ENCODE measurements at places on chromosomes 6 and 20.

- DNase-seq, result no peak
These were observed 3.0 kb upstream of the GPX5 start for GRCh38 chr6:28522594-28523240.

GRCh38 chr6:69835414-69836179 is 30.8 kb upstream of the COL19A1 start:
- peak; percentile 71 for DNase-seq

DNA sequence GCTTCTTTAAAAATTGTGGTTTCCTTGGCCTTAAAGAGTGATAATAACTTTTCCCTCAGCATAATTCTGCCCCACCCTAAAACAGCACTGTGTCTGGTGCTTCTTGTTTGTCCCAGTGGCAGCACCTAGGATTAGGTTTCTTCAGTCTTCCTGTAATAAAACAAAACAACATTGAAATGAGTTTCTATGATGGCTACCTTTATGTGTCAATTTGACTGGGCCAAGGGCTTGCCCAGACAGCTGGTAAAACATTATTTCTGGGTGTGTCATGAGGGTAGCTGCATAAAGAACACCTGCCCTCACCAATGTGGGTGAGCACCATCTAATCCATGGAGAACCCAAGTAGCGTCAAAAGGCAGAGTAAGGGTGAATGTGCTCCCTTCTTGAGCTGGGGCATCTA is 117.8 kb downstream of the QRSL1 start:
- DNase-seq, result peak; percentile 18

- no peak for DNase-seq
These were observed 10.0 kb upstream of the SMAP1 start for GRCh38 chr6:70657706-70658105.

DNA sequence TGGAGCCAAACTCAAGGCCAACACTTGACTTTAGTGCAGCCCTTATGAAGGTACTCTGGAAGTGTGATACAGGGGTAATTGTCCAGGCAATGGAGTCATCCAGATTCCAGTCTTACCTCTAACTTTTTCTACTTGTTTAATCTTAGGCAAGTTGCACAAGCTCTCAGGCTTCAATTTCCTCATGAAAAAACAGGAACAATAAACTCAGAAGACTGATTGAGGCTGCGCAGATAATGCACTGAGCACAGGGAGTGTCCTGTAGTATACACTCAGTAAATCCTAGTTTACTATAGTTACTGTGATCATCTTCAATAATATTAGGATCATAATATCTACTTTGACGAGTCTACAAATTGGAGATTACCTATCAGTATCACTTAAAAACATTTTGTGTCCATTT is 127.5 kb upstream of the SMLR1 start:
- no peak for DNase-seq

- DNase-seq, result no peak
These were observed 135.0 kb upstream of the MAN1A1 start for GRCh38 chr6:119484598-119484997.

DNA sequence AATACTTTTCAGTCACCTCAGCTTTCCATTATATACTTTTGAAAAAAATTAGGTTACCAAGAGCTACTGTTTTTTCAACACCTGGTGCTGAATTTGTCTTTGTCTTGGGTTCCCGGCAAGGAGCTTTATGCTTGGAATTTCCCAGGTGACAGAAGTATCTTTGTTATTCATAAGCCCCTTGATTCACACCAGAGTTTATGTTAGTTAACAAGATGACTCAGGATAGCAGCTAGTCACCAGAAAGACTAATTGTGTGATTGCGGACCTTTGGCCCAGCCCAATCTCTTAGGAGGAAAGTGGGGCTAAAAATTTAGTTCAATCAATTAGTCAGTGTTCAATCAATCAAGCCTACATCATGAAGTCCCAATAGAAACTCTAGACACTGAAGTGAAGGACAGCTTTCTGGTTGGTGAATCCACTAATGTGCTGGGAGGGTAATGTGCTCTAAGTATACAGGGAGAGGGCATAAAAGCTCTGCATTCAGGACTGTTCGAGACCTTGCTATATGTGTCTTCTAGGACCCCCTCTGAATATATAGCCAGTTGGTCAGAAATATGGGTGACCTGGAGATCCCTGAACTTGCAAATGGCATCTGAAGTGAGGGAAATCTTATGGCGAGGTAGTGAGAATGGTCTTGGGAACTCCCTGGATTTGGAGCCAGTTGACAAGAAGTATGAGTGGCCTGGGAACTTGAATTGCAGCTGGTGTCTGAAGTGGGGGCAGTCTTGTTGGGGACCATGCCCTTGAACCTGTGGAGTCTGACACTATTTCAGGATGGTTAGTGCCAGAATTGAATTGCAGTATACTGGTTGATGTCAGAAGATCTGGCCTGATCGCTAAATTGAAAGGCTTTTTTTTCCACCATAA is 16.2 kb downstream of the TMEM30A start:
- no peak for DNase-seq

- no peak for DNase-seq
These were observed 32.5 kb upstream of the SYNCRIP start for GRCh38 chr6:85675030-85675819.

GRCh38 chr6:11164717-11165646 is 53.5 kb upstream of the ERVFRD-1 start:
- no peak for DNase-seq

DNA sequence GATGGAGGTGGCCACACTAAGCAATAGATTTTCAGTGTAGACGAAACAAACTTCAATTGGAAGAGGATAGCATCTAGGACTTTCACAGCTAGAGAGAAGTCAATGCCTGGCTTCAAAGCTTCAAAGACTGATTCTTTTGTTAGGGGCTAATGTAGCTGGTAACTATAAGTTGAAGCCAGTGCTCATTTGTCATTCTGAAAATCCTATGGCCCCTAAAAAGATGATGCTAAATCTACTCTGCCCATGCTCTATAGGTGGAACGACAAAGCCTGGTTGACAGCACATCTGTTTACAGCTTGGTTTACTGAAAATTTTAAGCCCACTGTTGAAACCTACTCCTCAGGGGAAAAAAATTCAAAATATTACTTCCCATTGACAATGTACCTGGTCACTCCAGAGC is 226.7 kb downstream of the BCAS1 start:
- no peak for DNase-seq

DNA sequence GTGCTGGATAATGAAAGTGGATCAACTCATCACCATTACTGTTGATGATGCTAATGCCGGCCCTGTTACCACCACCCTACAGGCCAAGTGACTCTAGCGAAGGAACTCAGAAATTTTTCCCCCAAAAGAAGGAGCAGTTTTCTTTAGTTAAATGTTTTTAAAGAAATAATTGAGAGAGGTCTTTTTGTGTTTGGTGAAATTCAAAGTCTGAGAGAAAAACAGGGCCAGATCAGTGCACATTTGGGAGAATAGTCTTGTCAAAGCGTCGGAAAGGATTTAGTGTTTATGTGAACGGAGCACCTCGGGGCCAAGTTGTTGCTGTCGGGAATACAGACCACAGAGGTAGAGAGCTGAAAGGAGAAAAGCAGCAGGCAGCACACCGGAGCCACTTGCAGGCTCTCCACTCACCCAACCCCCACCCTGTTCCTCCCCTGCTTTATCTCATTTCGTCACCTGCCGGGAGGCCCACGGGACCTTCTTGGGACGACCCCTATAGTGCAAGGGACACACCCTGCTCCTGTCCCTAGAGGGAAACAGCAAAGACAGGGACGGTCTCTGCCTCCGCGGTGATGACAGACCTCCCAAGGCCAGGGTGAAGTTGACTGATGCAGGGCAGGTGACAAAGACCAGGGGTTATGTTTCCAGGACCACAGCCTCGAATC is 6.8 kb downstream of the TFAP2B start:
- DNase-seq, result no peak

GRCh38 chr6:157535340-157536222 is 154.6 kb downstream of the ZDHHC14 start:
- DNase-seq, result no peak

DNA sequence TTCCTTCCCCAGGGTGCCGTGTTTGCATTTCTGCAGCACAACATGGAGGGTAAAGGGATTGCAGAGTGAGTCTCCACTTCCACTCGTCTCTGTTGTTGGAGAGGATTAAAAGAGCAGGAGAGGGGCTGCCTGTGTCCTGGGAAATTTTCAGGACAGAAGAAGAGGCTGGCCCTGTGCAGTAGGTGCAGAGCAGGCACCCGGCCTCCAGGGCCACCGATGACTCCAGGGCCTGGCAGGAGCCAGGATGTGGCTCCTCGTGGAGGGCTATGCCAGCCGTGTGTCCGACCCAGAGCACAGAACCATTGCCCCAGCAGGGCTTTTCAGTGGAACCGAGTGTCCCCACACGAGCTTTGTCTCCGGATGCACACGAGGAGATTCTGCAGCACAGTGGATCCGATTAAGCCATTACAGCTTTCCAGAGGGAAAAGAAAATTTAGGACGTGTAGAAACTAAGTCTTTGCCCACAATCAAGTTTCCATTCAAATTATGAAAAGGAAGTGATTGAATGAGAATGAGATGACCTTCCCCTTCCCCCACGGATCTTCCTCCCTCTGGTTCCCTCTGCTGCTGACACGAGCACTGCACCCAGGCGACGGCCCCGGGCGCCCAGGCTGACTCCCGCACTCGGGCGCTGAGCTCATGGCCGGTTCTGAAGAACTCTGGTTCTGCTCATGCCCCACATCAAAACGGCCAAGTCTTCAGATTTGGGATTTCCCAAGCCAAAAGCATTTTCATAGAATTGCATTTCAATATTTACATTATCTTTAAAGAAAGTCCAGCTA is 43.1 kb upstream of the UNC93A start:
- no peak for DNase-seq

DNA sequence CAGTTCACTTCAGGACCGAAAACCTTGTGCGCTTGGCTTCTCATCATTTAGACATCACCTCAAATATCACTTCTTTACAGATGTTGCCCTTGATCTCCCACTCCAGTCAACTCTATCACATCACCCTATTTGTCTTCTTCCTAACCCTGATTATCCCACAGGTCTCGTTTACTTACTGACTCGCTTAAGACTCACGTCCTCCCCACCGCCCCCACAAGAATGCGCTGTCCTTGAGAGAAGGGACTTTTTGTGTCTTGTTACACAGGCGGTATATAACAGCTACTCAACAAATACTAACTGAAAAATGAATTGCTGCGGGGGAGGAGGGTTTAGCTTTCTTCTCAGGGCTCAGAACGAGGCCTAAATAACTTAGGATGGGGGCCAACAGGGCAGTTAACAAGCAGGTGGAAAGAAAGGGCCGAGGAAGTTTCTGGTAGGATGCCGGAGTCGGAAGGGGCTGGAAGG is 527 bp downstream of the TOMM34 start:
- DNase-seq, result no peak

GRCh38 chr20:64102647-64103354 is 4.6 kb downstream of the NPBWR2 start:
- peak; percentile 73 for DNase-seq

DNA sequence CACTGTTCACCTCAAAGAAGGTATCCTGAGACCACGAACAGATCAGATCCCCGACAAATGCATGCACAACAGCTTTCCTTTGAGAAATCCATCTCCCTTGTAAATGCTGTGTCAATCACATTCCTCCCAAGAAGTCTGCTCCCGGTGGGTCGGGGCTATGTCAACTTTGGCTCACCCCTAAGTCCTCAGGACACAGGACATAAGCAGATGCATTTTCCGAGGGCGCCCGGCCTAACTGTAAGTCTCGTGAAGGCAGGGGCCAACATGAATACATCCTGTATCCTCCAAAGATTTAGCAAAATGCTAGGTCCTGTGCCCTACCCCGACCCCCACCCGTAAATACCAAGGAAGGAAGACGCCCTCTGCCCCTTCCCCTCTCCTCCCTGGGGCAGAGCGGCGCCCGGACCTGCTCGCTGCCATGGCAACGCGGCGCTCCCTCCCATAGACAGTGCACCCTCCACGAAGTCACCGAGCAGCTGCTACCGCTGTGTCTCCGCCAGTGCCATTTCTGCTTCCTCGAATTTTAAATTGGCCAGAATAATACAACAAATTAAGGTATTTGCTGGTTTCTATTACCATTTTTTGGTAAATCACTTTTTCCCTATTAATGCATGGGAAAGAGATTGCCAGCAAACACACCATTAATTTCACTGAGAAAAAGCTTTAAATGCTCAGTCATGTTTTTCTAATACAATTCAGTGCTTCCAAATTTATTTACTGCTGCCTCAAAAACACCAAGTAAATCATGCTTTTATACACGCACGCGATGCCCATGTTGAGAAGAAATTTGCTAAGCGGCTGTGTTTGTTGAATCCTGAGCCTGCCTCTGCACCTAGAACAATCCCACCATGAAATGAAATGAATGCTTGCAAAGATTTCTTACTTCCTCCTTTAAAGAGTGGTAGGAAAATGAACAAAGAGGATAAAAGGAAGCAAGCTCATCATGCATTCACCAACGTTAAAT is 100.6 kb downstream of the PCSK2 start:
- DNase-seq, result no peak

GRCh38 chr6:89986650-89987074 is 92.4 kb downstream of the GJA10 start:
- no peak for DNase-seq

GRCh38 chr20:38222231-38222922 is 38.2 kb downstream of the KIAA1755 start:
- DNase-seq, result peak; percentile 49

DNA sequence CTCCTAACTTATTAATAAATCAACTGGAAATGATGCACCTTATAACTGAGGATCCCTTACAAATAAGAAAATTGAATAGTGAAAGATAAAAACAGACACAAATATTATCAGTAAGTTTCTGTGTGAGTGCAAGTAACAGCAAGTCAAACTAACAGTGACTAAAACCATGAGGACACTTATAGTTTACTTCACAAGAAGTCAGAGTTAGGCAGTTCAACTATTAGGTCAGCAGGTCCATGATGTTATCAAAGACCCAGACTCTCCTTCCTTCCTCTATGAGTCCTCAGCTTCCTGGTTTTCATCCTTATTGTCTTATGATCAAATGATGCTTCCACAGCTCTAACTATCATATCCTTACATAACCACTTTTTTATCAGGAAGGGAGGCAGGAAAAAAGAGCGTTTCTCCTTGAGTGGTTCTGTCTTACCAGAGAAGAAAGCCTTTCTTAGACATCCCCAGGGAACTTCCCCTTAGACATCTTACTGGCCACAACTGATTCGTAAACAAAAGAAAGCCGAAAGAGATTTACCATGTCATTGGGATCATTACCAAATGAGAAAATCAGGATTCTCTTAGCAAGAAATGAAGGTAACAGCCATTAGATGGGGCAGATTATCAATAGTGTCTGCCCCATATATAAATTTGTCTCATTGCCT is 114.3 kb upstream of the LRFN2 start:
- DNase-seq, result no peak

- no peak for DNase-seq
These were observed 25.3 kb downstream of the RIPOR2 start for GRCh38 chr6:24910331-24910960.

GRCh38 chr6:16097382-16098171 is 31.3 kb upstream of the MYLIP start:
- DNase-seq, result no peak

- DNase-seq, result no peak
These were observed 326.4 kb upstream of the MARCKS start for GRCh38 chr6:113530769-113531168.

GRCh38 chr6:125205931-125206330 is 52.4 kb downstream of the TPD52L1 start:
- no peak for DNase-seq

Data from NCI-H1105 treated with DMSO at 0.1 percent for 48 hours (cell line).